ENCODE measurements at places on chromosomes 6 and 20. TPM values are rescaled to one million over a fixed set of nuclear protein-coding genes. Genes with fewer than 3 reads are reported as not detected.

DNA sequence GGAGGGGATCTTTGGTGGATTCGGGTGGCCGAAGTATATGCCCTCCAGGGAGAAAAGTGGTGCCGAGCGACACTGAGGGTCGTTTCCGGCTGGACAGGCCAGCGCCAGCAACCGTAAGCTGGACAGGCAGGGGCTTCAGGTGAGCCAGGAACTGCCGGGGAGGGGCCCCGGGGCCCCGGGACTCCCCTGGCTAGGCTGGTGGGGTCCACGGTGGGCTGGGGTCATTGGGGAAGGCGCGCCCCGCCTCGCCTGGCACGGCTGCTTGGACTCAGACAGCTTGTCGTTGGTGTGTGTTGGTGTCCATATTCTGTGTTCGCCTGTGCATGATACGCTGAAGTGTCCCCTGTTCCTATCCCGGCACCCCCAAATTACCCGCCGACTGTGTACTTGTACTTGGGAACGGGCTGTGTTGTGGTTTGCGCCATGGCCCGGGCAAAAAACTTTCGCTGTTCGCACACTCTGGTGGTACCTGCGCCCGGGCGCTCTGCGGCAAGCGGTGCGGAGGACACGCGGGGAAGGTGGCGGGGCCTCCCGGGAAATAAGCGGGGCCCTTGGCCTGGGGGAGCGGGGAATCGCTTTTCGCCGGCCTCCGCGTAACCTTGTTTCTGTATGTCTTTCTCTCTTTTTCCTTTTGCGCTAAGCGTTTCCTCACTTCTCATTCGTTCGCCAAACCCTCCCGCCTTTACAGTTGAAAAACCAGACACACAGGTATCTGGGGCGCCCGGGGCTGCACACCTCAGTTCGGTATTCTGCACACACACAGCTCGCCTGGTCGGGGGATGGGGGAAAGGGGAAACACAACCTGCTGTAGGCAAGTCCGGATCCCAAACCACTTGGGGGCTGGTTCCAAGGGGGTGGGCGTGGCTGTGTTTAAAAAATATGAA is 3.2 kb downstream of the GNAS start:
- DNase-seq, result no peak

- no peak for DNase-seq
Observed at GRCh38 chr6:29561606-29562181, 2.2 kb upstream of the UBD start.

SYNGAP1 gene
- total RNA-seq, result 9.3 TPM

DNA sequence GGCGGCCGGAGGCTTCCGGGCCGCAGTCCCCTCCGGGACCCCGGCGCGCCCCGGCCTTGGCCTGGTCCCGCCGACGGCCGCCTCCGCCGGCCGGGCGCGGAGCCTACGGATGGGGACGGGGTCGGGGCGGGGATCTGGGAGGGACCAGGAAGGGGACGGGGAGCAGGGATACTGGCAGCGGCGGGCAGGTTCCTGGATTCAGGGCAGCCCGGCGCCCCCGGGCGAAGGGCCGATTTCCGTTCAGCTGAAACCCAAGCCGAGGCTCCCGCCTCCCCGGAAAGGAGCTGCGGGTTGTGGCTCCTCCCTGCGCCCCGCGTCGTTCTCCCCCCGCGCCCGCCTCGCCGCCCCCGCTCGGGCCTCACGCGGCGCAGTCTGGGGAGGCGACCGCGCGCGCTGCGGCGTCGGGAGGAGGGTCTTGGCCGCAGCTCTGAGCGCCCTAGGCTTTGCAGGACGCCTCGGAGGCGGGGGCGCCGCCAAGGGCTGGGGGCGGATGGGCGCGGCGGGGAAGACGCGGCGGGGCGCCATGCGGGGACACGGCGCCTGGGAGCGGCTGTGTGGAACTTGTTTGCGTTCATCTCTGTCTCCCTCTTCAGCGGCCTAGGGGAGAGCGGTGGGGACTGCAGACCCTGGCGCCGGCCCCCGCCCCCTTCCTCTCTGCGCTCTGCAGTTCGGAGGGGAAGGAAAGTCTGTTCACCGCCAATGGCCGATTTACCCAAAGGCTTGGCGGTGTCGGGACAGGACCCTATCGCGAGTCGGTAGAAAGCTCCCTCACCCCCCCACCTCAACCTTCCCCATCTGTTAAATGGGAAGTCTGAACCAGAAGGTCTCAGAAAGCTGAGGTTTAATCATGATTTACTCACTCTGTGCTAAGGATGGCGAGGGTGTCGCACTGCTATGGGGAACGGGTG is 22.7 kb upstream of the TMEM181 start:
- DNase-seq, result peak; percentile 64

LGSN gene
- total RNA-seq, result not detected
